H4 (cell line): ENCODE measurements at places on chromosomes 11 and 22. TPM values are rescaled to one million over a fixed set of nuclear protein-coding genes. Genes with fewer than 3 reads are reported as not detected.

CARD18 gene
- not detected in 2 replicates for total RNA-seq

DNA sequence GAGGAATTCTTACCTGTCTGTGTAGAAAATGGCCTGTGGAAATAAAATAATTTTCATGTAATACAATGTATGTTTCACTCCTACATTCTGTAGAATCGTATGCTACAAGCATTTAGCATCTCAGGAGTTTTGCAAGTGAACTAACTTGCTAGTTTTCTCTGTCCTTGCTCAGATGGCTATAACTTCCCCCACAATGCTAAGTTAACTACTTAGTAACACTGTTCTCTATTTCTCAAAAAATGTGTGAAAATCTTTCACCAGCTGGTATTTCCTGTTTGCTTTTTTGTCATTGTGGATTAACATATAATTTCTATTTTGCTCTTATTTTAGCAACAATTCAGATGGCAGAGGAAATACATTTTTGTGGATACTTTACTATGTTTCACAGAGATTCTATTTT lies 4.4 kb downstream of the OR4S2 start:
- no peak for DNase-seq

- no peak for DNase-seq
Measured at GRCh38 chr11:1851468-1852180, 1.3 kb upstream of the LSP1 start.

- DNase-seq: no peak
Measured at GRCh38 chr11:26493616-26494015, 78.4 kb downstream of the MUC15 start.

GRCh38 chr22:42547562-42547961 lies 6.2 kb upstream of the SERHL2 start:
- no peak for DNase-seq

CASP5 gene
- not detected in 2 replicates for total RNA-seq

- DNase-seq: no peak
Measured at GRCh38 chr22:49956418-49956770, 4.2 kb upstream of the PIM3 start.

THY1 gene
- 191 and 193 TPM in 2 replicates for total RNA-seq

PATE4 gene
- total RNA-seq: not detected in 2 replicates

DAGLA gene
- 0.68 and 0.83 TPM in 2 replicates for total RNA-seq

DNA sequence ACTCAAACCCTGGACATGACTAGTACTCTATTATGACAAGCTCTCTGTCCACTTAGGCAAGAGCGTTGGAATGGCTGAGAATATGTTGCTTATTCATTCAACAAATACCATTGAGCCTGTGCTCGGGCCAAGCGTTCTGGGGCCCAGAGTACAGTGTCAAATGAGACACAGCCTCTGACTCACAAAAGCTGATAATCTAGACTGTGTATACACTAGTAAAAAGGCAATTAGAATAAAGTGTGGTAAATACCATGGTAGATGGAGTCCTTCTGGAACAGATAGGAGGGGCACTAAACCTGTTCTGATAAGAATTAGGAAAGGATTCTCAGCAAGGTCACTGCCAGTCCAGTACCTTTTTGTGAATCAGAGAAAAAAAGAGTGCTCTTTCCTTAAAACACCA lies 24.7 kb downstream of the KCNE3 start:
- DNase-seq: no peak

DNA sequence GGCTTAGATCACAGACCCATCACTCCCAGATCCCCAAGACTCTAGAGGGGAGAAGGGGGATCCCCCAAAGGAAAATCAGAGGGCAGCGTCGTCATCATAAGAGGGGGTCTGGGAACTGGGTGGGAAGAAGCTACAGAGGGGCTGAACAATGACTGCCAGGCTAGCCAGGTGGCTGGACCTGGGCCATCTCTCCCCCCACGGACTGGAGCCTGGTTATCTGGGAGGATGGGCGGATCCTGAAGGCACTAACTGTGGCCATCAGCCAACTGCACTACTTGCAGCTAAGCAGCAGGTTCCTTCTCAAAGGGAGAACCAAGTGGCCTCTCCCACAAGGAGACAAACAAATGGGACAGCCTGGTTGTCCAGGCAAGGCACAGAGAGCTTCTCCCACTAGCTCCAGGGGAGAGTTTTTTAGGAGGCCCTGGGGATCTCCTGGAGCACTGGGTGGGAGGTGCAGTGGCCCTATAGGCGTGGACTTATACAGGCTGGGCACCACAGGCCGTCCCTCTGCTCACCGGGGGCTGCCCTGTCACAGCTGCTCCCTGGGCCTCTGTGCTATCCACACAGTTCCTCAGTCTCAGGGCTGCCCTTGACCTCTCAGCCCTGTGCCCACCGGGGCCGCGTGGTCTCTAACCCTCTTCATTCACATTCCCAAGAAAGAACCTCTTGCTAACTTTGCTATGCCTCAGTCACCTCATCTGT lies 15.4 kb downstream of the P2RY6 start:
- DNase-seq: no peak

GRCh38 chr11:6365659-6366058 lies 24.6 kb upstream of the SMPD1 start:
- no peak for DNase-seq

DNA sequence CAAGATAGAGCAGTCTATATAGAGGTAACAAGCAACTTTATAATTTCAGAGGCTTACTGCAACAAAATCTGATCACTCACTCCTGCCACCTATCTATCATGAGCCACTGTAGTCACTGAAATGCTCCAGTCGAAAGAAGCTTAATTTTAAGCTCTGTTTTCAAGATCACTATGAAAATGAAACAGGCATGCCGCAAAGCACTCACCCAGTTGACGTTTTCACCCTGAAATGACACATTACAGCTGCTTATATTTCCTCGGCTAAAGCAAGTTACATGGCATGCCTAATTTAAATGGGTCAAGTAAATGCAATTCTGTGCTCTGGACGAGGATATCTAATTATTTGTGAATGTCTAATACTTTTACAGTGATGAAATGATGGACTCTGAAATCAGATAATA lies 616.3 kb downstream of the FAM181B start:
- DNase-seq: no peak

DENND6B gene
- 0.35 and 1.3 TPM in 2 replicates for total RNA-seq

- no peak for DNase-seq
Measured at GRCh38 chr11:1744891-1745700, 5.3 kb downstream of the IFITM10 start.

DNA sequence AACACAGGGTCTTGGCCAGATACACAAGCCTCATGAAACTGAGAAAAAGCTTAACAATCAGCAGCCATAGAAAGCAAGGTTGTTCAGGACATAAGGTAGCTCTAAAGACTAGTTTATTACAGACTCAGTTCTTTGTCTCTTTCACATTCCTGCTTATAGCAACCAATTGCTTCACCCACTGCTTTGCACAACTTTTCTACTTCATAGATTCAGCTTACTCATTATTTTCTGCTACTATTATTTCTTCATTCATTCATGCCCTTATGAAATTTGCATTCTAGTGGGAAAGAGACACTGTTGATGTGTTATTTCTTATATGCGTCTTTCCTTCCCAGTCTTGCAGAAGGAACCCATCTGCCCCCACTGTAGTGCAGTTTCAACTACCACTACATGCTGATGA lies 4.7 kb downstream of the CCDC34 start:
- no peak for DNase-seq

GDPD5 gene
- total RNA-seq: 6.8 and 8.0 TPM in 2 replicates

ANKK1 gene
- 0.06 TPM in 1 of 2 replicates, not detected in the other for total RNA-seq

PRR33 gene
- not detected in 2 replicates for total RNA-seq

ZNF215 gene
- total RNA-seq: 10.7 TPM in 2 replicates

DNA sequence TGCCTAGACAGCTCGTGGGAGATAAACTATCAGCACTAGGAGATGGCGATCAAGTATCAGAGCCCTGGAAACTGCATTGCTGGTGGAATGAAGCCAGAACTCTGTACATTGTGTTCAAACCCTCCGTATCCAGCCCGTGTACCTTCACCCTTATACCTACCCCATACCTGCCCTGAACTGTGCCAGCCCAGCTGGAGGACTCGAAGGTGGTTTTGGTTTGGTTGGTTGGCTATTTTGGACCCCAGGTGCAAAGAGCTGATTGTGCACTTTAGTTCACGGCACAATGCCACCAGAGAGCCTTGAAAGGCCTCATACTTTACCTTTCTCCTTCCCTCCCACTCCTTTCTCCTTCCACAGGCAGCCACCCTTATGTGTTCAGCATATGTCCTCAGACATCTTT lies 16.0 kb downstream of the FAM83F start:
- DNase-seq: no peak

- DNase-seq: peak; percentile 88
Measured at GRCh38 chr22:49934160-49934890, 15.9 kb downstream of the CRELD2 start.

OR51M1 gene
- total RNA-seq: not detected in 2 replicates

- DNase-seq: no peak
Measured at GRCh38 chr11:32435152-32435480, 223 bp downstream of the WT1 start.

IGF2 gene
- total RNA-seq: 0.60 and 2.0 TPM in 2 replicates

AIFM3 gene
- total RNA-seq: not detected in 2 replicates

DNA sequence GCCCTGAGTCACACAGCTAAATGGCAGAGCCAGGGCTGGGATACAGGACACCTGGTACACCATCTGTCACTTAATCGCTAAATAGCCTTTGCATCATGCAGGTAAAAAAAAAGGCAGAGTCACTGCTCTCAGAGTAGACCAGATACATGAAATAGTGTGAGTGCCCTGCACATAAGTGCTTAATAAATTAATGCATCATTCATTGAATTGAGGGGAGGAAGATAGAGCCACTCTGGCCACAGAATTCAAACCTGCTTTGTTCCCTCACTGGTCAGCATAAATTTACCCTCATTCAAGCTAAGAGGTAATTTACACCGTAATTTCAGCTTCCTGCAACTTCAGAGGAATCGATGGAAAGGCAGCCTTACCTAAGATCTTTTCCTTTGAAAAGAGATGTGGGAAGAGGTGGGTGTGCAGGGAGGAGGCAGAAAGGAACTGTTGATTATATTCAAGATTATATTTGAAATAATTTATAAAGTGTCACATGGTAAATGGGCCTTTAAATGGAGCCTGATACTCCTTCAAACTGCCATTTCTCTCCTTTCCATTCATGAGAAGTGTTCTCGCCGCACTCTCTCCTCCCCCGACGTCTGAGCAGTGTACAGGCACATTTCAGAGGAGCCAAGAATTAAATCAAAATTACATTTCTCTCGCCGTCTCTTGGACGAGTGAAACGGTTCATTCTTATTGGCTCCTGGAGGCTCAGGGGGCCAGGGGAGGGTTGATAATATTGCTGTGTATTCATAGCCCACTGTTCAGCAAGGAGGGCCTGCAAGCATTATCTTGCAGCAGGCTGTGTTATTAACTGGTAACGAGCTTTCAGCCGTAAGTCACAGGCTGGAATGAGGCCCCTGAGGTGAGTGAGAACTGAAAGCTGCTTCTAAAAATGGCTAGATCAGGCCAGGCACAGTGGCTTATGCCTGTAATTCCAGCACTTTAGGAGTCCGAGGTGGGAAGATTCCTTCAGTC lies 52.2 kb upstream of the HMGXB4 start:
- no peak for DNase-seq

GRCh38 chr22:44326491-44326885 lies 13.7 kb upstream of the SHISAL1 start:
- DNase-seq: no peak

DNA sequence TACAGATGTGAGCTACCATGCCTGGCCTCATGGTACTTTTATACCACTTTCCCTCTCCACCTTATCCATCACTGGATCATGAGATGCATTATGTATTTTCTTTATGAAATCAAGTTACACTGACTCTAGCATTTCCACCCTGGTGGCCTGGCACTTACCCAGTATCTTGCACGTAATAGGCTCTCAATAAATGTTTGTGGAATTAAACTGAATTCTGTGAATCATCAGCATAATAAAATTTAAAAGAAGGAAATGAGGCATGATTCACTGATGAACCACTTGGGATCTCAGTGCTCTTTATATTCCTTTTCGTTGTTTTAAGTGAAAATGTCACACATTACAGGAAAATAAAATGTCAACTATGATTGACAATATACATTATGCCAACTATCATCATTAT lies 25.1 kb downstream of the ADM start:
- no peak for DNase-seq

- DNase-seq: no peak
Measured at GRCh38 chr11:119044708-119045107, 12.3 kb downstream of the HYOU1 start.

TRIM68 gene
- total RNA-seq: 16.6 and 25.6 TPM in 2 replicates

OR51B4 gene
- total RNA-seq: 1.1 and 6.9 TPM in 2 replicates

FBLN1 gene
- 0.37 and 1.0 TPM in 2 replicates for total RNA-seq

RFPL2 gene
- not detected in 2 replicates for total RNA-seq

CELSR1 gene
- total RNA-seq: 5.7 and 12.7 TPM in 2 replicates

DNA sequence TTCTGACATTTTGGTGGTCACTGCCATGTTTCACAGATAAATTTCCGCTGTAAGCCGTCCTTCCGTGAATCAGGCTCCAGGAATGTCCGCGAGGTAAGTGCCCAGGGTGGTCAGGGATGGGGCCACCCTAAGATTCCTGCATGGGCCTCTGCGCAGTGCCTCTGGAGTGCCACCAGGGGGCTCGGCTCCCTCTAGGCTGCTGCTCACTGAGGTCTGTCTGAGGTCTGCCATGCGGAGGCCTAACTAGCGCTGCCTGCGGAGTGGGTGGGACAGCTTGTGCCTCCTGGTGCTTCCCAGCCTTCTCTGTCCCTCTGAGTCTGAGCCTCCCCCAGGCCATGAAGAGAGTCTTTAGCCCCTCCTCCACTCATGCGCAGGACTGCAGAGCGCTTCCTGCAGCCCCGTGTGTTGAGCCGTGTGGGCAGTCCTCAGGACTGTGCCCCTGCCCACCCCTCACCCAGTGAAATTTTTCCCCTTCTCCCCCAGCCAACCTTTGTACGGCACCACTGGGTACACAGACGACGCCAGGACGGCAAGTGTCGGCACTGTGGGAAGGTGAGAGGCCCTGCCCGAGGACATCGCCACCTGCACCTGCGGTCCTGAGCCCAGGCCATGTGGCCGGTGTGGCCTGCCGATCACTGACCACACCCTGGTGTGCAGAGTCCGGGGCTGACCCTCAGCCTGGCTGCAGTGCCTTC lies 11.9 kb upstream of the MDK start:
- DNase-seq: peak; percentile 72

- no peak for DNase-seq
Measured at GRCh38 chr22:22798232-22798616, 89.4 kb upstream of the IGLL5 start.
